KBM-7 (cell line): ENCODE measurements at places on chromosomes 5 and 9.

DNA sequence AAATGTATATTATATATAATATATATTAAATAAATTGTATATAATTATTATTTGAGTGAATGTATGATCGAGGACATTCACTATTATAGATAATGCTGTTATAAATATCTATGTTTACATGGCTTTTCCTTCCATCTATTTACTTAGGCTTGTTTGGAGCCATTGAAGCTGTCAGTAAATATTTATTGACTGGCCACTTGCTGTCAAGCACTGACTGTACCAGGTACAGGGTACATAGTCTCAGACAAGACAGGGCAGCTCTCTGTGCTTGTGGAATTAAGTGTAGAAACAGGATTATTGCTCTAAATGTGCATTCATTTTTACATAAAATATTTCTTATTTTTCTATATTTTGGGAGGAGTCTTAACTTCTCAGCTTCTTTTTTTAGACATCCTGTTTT, 16.4 kb downstream of the FAXDC2 start:
- no peak for DNase-seq

- DNase-seq: no peak
Measured at GRCh38 chr5:178152491-178153444, 917 bp downstream of the NHP2 start.

GRCh38 chr9:96241391-96241809, 60.6 kb downstream of the HSD17B3 start:
- peak; percentile 62 for DNase-seq

- DNase-seq: no peak
Measured at GRCh38 chr5:94218374-94218773, 400.0 kb downstream of the KIAA0825 start.

DNA sequence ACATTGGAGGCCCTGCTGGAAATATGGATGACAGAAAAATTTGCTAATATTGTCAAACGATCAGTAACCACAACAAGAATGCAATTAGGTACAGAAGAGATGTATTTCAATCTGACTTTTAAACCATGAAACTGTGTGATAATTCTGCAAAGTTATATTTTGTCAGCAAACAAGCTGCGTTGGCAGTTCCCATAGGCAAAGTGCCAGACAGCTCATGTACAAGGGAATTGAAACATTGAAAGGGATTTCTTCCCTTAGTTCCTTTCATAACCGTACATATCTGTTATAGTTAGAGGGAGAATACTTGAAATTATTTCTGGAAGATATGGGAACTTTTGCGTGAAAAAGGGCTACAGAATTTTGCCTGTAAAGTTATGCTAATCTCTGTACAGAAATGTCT, 419.4 kb upstream of the PTGER4 start:
- DNase-seq: no peak

DNA sequence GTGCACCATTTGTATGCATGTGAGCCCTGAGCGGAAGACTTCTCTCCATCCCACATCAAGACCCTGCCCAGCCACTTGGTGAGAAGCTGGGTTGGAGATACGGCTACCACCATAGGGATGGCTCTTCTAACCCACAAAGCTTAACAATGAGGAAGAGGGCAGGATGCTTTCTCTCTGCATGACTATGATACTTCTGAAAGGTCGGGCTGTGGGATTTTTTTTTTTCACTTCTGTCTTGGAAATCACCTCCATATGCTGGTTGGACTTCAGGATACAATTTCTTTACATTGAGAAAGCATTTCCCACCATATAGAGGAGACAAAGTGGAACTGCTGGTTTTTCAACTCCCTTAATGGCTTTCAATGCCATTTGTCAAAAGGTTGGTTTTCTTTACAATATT, 30.5 kb downstream of the ZNF366 start:
- no peak for DNase-seq
